ENCODE measurements at places on chromosomes 1 and 21.

- no peak for DNase-seq
These were observed 96.3 kb downstream of the GPATCH2 start for GRCh38 chr1:217534566-217534965.

DNA sequence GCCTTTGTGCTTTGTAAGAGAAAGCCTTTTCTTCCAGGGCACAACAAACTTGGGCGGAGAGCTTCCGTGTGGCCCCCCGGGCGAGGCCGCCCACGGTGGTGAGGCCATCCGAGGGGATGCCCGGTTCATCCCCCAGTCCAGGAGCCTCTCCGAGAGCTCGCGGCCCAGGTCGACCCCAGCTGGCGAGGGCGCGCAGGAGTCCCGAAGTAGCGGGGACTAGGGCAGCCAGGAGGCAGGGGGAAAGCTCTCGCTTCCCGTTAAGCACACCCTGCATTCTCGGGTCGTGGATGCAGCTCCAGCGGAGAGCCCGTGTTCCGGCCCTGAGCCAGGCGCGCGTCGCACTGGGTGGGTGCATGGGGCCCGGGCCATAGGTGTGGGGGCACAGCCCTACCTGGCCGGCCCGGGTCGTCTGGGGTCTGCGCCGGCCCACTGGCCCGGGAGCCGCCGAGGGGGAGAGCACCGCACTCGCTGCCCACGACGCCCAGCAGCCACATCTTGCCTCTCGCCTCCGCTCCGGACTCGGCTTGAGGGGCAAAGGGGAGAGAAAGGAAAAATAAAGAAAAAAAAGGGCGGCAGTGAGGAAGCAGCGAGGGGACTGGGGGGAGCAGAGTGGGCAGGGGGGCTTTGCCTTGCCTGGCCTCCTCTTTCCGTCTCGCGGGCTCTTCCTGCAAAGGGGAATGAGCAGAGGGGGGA lies 1.8 kb downstream of the RNF220 start:
- DNase-seq: no peak

GRCh38 chr1:160108888-160109662 lies 6.5 kb upstream of the ATP1A2 start:
- no peak for DNase-seq

GRCh38 chr21:33490991-33491372 lies 534 bp downstream of the DNAJC28 start:
- no peak for DNase-seq

DNA sequence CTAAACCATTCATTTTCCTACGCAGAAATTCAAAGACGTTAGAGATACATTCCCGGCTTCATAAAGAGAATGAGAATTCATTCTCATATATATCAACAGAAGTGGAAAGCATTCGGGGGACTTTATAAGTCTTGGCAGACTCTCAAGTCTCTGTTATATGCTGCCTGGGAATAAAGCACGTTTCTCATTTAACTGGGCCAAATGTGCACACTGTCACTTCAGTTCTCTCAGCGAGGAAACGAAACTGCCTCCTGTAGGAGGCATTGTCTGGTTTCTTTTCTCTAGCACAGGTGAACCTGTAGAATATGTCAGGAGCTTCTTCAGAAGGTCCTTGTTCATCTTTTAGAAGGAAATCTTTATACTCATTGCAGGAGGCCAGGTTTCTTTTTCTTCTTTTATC lies 367.6 kb downstream of the PTBP2 start:
- DNase-seq: no peak

- no peak for DNase-seq
These were observed at the start of gene GPA33 for GRCh38 chr1:167090314-167090942. TSS of gene GPA33 (minus strand) at chr1:167090377. CDS start at chr1:167090287, 90 bp downstream.

DNA sequence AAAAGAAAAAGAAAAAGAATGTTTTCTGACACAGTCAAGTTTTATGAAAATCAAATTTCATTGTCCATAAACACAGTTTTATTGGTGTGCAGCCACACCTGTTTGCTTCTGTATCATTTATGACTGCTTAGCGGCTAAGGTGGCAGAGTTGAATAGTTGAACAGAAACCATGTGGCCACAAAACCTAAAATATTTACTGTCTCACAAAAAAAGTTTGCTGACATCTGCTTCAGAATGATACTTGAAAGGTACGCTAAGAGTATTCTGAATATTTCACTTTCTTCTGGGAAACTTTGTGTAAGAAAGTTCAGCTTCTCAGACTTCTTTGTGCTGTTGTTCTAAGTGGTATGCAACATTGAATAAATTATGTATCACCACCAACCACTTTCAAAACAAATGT lies 6.2 kb downstream of the KCNK1 start:
- DNase-seq: no peak
